ENCODE measurements at places on chromosomes 4 and X.

DNA sequence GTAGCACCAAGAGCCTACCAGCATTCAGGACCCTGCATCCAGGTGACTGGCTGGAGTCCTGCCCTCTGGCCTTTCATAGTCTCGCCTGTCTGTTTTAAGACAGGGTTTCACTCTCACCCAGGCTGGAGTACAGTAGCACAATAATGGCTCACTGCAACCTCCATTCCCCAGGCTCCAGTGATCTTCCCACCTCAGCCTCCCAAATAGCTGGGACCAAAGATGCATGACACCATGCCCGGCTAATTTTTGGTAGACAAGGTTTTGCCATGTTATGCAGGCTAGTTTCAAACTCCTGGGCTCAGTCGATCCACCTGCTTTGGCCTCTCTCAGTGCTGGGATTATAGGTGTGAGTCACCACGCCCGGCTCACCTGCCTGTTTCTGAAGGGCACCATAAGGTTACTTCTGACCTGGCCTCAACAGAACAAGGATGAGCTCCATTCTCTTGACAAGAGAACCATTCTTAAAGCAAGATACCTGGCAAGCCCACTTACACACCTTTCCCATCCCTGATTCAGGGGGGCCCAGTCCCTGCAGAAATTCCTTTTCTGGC lies 6.7 kb downstream of the RPS4X start:
- DNase-seq, result no peak

DNA sequence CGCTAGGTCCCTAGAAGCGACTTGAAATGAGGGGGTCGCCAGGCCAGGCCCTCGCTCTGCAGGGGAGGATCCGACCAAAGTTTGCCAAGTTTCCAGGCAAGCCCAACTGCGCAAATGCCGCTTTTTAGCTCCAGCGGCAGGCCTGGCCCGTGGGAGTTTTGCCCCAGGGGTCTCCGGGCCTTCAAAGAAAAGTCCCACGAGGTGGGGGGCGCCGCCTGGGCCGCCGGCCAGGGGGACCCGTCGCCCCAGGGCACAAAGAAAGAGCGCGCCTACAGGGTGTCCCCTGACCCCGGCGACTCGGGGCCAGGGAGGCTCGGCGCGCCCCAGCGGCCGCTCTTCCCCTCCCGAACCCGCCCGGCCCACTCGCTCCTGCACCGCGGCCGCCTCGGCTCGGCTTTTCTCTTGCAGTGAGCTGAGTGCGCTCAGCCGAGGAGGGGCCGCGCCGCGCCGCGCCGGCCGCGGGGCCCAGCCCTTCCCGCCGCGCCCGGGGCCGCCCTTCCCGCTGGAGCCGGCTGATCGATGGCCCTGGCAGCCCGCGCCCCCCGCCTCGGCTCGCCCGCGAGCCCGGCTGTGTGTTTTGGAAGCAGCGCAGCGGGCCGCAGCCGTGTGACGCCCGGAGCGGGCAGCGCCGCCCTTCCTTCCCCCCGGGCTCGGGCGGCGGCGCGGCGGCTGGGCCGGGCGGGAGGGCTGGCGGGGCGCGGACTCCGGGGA lies 754 bp upstream of the KLF3 start:
- DNase-seq, result no peak

DNA sequence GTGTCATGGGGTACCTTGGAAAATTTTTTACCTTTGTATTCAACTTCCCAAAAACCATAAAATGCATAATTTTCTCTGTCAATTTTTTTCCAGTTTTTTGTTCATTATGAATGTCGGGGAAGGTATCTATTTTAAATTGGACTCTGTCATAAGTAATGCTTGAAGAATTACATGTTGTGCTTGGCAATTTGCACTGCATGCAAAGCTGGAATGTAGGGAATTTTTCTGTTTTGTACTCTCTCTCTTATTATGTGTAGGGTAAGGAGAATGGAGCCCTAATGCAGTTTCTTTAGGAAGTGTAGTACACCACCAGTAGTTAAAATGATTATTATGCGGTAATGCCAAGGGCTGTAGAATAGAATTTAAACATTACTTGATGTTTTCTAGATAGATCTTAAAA lies 137.7 kb upstream of the LIMCH1 start:
- DNase-seq, result peak; percentile 6

DNA sequence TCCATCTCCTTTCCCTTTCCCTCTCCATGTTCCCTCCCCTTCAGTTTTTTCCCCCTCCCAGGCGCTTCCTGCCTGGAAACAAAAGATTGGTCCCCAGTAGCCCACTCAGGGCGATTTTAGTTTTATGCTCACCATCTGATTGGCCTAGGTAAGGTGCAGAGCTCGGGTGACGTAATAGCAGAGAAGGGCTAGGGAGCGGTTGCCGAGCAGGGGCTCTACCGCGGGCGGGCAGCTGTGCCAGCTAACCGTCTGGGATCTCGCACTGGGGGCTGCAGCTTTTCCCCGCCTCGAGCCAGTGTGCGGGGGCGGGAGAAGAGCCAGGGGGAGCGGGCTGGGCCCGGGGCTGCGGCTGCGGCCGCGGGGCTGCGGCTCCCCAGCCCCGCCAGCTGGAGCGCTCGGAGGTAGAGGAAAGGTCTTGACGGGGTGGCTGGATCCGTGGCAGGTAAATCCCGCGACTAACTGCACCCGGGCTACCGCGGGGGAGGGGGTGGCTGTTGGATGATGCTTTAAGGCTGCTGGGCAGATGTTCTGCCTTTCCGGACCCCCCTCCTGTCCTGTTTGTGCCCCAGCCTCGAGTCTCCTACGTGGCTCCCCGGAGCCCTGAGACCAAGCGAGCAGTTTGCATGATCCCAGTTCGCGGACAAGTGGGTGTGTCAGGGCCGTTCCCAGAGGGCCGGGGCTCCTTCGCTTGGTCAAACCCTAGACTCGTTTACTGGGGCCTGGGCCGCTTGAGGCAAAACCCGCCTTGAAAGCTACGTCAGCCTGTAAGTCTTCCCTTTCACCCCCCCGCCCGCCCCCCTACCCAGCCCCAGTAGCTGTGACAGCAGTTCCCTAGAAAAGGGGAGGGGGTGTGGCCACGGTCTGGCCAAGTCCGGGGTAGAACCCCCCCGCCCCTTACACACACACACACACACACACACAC lies at the start of gene PAK3:
TSS of gene PAK3 (plus strand) at position 218 of the 922 bp plus-strand sequence. CDS start 26,913 bp downstream, outside the sequence.
- DNase-seq, result peak; percentile 5

DNA sequence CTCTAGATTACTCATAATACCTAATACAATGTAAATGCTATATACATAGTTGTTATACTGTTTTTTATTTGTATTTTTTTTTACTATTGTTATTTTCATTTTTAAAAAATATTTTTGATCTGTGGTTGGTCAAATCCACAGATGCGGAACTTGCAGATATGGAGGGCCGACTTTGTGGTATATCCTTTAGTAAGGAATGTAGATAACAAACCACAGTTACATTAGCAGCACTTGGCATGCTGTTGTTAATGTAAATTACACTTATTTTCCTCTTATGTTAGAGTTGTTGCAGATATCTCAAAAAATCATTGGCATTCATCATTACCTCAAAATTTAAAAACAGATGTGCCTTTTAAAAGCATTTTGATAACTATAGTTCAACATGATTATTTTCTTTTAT lies 151.0 kb downstream of the TMEM164 start:
- DNase-seq, result no peak

DNA sequence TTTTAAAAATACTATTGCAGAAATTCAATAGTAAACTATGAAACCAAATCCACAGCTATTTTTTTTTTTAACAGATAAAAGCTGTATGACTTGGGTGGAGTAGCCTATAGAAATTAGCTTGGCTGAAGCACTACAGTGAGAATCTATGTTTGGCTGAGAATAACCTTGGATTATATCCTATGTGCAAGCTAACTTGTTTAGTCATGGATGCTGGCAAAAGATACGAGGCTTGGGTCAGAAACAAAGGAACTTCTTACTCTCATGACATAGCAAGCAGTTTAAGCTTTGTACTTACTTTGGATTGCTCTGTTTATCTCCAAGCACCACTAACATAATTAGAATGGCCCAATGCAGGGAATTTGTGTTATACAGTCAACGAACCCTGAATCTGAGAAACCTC lies 119.2 kb upstream of the GRID2 start:
- no peak for DNase-seq

DNA sequence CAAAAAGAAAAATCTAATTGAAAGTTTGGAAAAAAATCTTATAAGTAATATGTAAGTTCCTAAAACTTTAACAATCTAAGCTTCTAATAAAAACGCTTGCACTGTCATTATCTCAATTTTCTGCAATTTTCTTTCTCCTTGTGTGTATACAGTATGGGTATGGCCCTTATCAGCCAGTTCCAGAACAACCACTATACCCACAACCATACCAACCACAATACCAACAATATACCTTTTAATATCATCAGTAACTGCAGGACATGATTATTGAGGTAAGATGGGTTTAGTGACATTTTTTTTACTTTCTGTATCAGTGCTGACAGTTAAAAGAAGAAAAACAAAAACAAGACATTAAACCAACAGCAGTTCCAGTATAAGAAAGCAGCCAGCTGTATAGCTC lies 4.9 kb downstream of the STATH start:
- DNase-seq, result no peak
